COR-L47 (cell line): ENCODE measurements at places on chromosomes 5 and 9.

- DNase-seq, result no peak
Observed at GRCh38 chr9:6937209-6937608, 179.4 kb downstream of the KDM4C start.

GRCh38 chr5:142330026-142330425 is 5.2 kb upstream of the SPRY4 start:
- no peak for DNase-seq

GRCh38 chr5:176947847-176948246 is 48.7 kb upstream of the HK3 start:
- DNase-seq, result no peak

DNA sequence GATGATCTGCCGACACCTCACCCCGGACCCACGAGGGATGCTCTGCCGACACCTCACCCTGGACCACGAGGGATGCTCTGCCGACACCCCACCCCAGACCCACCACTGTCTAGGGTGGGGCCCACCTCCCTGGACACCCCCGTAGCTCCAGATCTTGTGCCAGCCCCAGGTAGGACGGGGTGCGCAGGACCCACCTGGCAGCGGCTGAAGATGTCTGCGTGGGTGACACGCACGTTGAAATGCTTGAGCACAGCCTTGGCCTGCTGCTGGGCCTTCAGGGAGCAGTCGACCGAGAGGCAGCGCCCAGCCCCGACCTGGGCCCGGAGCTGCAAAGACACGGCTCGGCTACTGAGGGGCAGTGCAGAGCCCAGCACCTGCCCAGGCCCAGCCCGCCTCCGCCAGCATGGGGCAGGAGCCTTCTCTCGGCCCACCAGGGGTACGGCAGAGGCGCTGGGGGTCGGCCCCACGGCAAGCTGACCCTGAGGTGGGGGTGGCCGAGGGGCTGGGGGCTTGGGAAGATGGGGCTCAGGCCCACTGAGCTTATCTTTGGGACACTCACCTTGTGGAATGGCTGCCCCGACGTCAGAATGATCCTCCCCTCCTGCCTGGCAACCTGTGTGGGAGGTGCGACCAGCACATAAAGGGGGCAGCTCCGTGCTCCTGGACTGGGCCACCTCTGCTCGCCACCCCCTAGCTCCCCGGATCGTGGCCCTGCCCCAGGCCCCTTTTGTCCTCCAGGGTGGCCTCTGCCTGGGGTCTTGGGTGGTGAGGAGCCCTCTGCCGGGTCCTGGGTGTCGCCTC is 21.7 kb upstream of the NRARP start:
- DNase-seq, result no peak

DNA sequence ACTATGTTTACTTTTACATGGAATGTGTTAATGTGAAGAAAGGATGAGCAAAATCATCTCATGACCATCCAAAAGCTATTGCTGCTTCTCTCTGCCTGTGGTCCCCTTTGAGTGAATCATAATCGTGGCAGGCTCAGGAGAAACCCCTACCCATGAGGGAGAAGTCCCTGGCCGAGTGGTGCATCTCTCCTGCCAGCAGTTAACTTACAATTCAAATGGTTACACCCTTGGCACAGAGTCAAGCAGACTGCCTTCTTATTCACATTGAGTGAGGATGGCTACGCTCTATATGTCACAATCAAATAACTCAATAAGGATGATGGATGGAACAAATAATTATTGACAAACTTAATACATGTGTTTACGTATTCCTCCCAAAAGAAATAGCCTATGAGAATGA is 179.1 kb downstream of the FGF1 start:
- DNase-seq, result no peak

DNA sequence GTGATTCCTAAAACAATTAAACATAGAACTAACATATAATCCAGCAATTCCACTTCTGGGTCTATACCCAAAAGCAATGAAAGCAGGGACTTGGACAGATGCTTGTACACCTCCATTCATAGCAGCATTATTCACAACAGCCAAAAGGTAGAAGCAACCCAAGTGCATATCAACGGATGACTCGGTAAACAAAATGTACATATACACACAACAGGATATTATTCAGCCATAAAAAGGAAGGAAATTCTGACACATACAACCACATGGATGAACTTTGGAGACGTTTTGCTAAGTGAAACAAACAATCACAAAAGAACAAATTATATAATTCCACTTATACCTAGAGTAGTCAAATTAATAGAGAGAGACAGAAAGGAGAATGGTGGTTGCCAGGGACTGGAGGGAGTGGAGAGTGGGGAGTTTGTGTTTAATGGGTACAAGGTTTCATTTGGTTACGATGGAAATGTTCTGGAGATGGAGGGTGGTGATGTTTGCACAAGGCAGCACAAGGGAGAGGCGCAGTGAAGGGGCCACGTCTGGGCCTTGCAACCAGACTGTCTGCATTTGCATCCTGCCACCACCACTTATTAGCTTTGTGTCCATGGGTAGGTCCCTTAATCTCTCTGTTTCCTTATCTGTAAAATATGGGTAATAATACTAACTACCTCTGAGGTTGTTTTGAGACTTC is 36.3 kb upstream of the RLN1 start:
- DNase-seq, result no peak

GRCh38 chr5:93929131-93929530 is 187.7 kb upstream of the POU5F2 start:
- no peak for DNase-seq

DNA sequence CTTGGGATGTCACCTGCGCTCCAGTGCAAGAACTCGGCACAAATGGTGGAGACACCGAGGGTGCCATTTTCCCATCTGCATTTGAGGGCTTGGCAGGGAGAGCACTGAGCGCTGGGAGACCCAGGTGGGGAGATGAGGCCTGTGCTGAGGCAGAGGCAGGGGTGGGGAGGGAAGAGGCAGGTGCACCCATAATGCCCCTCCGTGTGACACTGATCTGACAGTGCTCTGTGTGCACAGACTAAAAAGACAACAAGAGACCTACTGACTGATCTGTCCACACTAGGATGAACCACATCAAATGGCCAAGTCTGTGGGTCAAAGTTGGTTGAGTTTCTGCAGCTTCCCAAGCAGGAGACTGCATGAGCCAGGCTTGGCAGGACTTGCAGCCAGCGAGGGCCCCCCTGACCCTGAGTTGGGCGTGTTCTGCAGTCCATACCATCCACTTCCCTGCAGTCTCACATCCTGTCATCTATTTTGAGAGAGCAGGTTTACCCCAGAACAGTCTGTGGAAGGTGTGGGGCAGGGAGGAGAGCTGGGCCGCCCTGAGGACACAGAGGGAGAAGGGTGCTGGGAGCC is 41.9 kb downstream of the NEK6 start:
- no peak for DNase-seq

- no peak for DNase-seq
Observed at GRCh38 chr9:6184749-6185645, 30.6 kb upstream of the IL33 start.

DNA sequence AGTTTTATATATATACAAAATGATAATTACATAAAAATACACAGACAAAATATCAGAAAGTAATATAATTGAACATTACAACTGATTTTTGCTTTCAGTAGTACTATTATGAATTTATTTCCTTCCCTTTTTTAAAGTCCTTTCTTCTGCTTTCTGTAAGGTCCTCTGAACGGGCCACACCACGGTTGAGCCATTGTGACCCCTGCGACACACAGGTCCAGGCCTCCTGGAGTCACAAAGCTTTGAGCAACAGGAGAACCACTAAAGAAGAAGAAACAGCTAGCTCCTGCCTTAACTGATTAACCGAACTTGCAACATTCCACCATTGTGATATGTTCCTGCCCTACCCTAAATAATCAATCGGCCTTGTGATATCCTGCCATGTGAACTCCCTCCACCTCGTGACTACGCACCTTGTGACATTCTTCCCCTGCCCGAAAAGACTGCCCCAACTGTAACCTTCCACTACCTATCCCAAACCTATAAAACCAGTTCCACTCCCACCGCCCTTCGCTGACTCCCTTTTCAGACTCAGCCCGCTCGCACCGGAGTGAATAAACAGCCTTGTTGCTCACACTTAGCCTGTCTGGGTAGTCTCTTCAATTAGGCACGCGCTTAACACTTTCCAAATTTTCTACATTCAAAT is 375.0 kb upstream of the RFX3 start:
- no peak for DNase-seq

DNA sequence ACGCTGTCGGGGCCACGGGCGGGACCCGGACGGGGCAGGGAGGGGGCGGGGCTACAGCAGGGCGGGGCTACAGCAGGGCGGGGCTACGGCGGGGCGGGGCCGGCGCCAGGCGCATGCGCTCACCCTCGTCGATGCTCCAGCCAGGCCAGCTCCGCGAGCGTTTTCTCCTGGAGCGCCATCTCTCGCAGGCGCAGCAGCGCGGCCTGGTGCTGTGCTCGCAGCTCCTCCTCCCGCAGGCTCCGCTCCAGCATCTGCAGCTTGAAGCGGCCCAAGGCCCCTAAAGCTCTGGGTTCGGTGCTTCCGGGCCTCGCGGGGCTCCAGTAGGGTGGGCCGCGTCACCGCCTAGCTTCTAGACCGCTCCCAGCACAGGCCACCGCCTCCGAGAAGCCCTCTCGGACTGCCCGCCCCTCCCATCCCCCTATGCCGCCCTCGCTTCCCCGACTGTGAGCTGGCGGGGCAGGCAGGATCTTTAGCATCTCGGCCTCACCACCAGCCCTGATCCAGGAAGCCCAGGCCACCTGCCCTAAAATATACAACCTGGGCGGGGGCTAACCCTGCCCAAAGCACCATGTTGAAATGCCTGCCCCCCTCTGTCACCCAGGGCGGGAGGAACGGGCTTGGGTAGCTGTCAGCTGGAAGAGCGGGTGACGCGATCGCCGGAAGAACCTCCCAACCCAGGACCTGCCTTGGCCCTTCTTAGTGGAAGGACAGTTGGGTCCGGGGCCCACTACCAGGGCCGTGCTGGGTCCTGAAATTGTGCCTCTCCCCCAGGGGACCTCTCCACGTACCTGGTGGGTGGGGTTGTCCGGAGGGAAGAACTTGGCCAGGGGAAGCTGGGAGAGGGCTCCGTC is 21.9 kb upstream of the QSOX2 start:
- peak; percentile 21 for DNase-seq

DNA sequence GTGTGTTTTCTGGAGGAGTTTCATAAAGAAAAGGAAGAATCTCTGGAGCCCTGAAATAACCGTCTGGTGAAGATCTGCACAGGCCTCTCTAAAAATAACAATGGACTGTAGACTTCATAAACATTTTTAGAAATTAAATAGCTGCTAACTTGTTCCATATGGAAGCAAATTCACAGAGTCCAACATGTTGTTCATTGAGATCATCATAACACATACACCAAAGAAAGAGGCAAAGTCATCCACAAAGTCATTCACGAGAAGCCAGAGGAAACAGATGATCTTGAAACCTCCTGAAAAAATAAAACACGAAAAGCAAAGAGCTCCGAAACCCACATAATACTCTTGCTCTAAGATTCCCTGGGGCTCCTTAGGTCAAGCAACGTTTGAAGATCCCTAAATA is 347.8 kb downstream of the EFNA5 start:
- no peak for DNase-seq

- DNase-seq, result no peak
Observed at GRCh38 chr5:150106674-150107426, 20.5 kb upstream of the CSF1R start.

DNA sequence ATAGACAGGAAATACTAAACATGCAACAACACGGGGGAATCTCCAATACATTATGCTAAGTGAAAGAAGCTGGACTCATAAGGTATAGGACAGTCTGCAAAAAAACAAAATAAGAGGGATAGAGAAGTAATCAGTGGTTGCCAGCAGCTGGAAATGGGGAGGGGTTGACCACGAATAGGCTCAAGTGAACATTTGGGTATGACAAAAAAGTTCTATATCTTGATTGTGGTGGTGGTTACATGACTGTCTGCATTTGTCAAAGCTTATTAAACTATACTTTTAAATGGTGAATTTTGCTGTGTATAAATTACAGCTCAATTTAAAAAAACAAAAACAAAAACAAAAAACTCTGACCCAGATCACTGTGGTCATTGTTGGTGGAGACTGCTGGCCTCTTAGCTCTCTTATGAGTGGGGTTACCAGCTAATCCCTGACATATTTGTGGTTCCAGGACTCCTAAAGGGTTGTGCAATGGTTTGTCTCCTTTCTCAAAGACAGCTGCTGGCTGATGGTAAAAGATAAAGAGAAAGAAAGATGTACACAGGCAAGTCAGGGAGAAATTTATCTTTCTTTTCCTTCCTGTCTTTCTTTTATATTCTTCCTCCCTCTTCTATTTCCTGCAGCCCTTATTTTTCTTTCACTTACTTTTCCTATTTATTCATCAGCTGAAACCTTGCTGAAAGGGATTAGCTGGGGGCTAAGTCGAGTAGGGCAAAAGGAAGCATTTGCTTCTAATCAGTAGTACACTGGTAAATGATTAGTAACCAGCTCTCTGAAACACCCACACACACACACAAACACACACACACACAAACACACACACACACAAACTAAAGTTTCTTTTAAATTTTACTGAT is 42.6 kb upstream of the APC start:
- DNase-seq, result no peak

DNA sequence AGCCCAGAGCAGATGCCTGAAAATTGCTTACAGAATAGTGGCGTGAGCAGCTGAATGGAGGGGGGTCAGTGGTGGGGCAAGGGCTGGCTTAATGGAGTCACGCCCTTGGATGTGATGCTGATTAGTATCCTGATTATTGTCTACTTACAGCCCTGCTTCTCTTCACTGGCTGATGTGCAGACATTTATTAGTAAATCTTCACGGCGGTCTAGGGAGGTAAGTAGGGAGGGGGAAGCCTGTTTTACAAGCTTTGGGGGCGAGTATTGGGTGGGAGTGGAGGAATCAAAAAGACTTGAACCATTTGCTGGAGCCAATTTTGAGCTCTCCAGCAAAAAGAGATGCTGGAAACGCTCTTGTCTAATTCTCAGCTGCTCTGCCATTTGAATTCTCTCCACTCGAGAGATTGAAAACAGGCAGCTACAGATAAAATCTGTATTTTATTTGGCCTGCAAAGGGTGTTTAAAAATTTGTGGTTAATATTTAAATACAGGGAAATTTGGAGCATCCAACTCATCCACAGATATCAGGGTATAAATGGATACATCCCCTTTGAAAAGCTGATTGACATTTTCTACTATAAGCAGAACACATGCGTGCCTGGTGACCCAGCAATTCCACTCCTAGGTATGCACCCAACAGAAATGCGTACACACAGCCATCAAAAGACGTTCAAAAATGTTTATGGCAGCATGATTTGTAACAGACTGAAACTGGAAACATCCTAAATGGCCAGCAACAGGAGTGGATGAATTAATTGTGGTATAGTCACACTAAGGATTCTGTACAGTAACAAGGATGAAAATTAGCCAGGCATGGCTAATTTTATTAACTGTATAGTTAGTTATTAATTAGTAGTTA is 19.5 kb upstream of the ALDH1B1 start:
- DNase-seq, result no peak
